ENCODE measurements at places on chromosomes 4 and X. TPM values are rescaled to one million over a fixed set of nuclear protein-coding genes. Genes with fewer than 3 reads are reported as not detected.

The GRXCR1 gene
- not detected for total RNA-seq

The MAGEA1 gene
- total RNA-seq = not detected

The HSFX1 gene
- total RNA-seq = 0.75 TPM

The MAOA gene
- 2.5 TPM for total RNA-seq

The MID2 gene
- total RNA-seq = 11.1 TPM

The ESX1 gene
- 0.84 TPM for total RNA-seq

The EDA gene
- total RNA-seq = 1.2 TPM

DNA sequence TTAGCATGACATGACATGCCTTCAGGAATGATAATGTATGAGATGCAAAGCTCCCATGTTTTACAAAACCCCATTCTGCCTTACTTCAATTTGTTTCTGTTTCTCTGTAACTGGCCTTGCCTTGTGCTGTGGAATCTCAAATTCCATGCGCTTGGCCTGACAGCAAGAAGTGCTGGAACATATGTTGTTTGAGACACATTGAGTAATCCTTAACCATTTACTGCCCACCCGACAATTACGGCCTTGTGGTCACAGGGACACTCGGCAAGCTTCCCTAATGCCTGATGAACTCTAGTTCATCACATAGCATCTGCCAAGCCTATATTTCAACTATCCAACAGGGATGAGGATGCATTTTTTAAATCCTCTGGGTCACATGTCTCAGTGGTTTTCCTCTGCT, 226.4 kb upstream of the CASK start:
- no peaks in the 10 kb centered on the region for H3K4me1 ChIP-seq
- H3K27ac ChIP-seq = no peak overlapping the region
- H3K4me3 ChIP-seq = no peak overlapping the region
- DNase-seq = no peak
- H3K27me3 ChIP-seq = no peaks in the 10 kb centered on the region

DNA sequence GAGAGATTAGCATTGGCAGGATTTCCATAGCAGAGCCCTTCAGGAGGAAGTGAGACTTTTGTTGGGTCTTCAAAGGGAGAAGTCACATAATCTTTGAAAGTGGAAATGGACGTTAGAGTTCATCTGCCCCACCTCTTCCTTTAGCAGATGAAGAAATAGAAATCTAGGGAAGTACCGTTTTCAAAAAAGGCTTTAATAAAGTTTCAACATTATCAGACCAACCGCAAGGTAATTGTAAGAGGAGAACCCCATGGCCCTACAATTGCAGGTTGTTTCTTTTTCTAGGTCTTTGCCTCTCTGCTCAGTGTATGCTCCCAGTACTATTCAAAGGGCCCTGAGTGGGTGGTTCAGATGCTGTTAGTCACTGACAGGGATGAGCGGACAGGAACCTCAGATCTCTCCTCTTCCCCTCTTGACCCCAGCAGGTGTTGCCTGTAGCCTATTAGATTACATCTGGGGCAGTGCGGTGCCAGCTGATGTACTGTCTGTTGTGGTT, 48.6 kb upstream of the AP1S2 start:
- no peaks in the 10 kb centered on the region for H3K4me1 ChIP-seq
- DNase-seq = no peak
- H3K36me3 ChIP-seq = no peaks in the 10 kb centered on the region
- H3K4me3 ChIP-seq = no peak overlapping the region
- no peaks in the 10 kb centered on the region for H3K27me3 ChIP-seq
- H3K27ac ChIP-seq = no peak overlapping the region

DNA sequence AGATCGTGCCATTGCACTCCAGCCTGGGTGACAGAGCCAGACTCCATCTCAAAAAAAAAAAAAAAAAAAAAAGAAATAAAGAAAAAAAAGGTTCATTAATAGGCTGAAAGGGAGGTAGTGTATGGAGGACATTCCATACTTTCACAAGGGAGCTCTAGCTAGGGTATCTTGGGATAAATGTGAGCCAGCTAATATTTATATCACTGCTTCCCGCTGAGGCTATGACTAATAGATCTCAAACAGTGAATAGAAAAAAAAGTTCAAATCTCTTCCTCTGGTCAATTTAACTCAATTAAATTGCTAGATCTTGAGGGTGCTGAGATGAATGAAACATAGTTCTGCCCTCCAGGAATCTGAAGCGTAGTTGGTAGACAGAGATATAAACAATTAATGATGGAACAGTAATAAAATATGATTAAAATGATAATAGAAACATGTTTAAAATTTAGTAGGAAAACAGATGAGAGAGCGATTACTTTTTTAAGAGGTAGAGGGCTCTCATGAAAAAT, 55.7 kb upstream of the SHISA3 start:
- no peak overlapping the region for H3K27ac ChIP-seq
- peaks cover 11% of the 10 kb centered on the region for H3K4me1 ChIP-seq
- H3K27me3 ChIP-seq = no peaks in the 10 kb centered on the region
- DNase-seq = peak; percentile 11
- H3K36me3 ChIP-seq = no peaks in the 10 kb centered on the region

DNA sequence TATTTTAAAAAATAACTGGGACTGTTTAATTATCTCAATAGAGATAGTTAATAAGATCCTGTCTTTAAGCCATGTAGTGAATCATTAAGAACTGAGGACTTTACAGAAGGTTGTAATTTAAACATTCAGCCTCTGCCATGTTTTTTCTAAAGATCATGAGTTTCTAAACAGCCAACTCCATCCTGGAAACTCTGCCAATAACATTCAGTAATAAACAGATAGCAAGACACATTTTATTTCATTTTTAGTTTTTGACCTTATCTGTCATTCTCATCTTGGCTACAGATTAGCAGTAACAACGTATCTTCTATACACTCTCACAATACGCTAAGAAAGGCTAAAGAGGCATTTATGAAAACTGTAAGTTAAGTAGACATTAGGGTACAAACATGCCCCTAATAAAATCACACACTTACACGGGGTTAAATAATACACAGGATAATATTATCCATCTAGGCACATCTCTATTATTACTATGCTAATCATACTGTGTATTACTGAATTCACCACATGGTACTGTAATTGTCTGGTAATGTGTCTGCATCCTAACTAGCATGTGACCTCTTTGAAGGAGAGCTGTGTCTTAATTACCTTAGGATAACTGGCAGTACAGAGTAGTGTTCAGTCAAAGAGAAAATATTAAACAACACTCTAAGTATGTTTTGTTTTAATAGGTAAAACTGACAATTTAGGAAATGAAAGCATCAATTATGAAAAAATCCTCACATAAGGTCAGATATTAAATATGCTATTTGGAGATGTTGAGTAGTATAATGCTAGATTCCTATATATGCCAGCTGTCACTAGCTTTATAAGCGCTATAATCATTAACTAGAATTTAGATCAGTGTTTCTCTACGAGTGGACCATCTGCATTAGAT, 122.4 kb upstream of the NAP1L5 start:
- no peak for DNase-seq
- H3K27ac ChIP-seq = no peak overlapping the region
- no peaks in the 10 kb centered on the region for H3K27me3 ChIP-seq
- peak overlapping the region; percentile 35 for H3K4me3 ChIP-seq
- H3K36me3 ChIP-seq = no peaks in the 10 kb centered on the region

DNA sequence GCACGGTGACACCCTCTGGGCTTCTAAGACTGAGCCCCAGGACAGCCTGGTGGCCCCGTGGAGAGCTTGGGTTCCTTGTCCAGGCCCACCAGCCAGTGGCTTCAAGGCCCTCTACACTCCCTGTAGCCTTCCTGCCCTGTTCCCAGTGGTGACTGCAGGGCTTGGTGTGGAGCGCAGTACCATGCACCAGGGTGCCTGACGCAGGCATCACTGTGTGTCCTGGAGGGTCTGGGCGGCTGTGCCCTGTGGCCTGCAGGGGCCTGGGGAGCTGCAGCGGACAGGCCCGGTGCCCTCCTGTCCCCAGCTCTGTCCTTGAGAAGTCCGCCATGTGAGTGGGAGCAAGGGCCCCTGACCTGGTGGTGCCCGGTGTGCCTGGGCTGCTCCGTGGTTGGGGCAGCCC, 4.3 kb downstream of the FGFRL1 start:
- no peak for DNase-seq
- H3K4me1 ChIP-seq = peaks cover 37% of the 10 kb centered on the region
- H3K27me3 ChIP-seq = no peaks in the 10 kb centered on the region
- no peaks in the 10 kb centered on the region for H3K36me3 ChIP-seq

DNA sequence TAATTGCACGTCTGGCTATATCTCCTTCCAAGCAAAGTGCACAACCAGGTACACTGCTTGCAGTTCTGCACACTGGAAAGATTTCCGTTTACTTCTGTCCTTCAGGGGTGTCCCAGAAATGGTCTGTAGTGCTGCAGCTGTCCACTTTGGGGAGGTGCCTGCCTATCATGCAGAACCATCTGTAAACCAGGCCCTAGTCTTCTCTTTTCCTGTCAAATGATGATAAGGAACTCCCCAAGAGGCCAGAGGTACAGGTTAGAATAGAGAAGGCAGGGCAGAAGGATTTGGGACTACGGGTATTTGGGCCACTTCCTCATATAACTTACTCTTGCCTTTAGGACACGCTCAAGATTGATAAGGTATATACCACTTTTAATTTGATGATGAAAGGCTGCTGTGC, 746.9 kb downstream of the FAT4 start:
- H3K4me1 ChIP-seq = no peaks in the 10 kb centered on the region
- H3K4me3 ChIP-seq = no peak overlapping the region
- H3K27ac ChIP-seq = no peak overlapping the region
- H3K36me3 ChIP-seq = no peaks in the 10 kb centered on the region

DNA sequence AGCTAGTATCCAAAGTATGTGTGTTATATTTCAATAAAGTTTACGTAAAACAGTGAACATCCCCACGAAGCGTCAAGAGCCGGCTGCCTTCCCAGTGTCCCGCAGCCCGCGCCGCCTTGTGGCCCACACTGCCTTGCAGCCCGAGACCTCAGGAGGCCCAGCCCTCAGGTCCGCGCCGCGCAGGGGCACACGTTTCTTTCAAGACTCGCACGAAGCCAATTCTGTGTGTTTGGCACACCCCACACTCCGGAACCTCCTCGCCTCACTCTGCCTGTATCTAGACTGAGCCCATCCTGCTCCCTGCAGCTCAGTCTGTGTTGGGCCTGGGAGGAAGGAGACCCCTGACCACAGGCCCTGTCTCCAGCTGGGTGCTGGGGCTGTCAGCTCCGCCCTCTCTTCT, 5.8 kb downstream of the LRPAP1 start:
- H3K4me1 ChIP-seq = peaks cover 7% of the 10 kb centered on the region
- DNase-seq = no peak
- no peak overlapping the region for H3K4me3 ChIP-seq
- H3K27me3 ChIP-seq = no peaks in the 10 kb centered on the region
- H3K27ac ChIP-seq = no peak overlapping the region

DNA sequence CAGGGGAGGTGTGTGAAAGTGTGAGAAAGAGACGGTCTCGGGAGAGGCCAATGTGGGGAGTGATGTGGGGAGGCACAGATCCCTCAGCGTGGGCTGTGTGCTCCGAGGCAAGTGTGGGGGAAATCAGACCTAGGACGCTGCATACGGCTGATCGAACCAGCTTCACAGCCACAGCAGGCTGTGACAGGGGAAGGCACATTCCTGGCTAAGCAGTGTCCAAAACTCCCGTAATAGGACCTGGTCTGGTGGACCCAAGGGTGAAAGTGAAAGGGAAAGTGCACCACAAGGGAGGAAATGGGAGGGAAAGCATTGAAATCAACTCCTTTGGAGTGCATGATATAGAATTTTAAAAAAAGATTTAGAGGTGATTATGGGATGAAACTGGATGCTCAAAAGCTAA, 10.9 kb upstream of the RHOXF2 start:
- no peak overlapping the region for H3K27ac ChIP-seq
- no peak for DNase-seq
- no peaks in the 10 kb centered on the region for H3K4me1 ChIP-seq
- H3K36me3 ChIP-seq = no peaks in the 10 kb centered on the region
- no peaks in the 10 kb centered on the region for H3K27me3 ChIP-seq
- H3K4me3 ChIP-seq = no peak overlapping the region

DNA sequence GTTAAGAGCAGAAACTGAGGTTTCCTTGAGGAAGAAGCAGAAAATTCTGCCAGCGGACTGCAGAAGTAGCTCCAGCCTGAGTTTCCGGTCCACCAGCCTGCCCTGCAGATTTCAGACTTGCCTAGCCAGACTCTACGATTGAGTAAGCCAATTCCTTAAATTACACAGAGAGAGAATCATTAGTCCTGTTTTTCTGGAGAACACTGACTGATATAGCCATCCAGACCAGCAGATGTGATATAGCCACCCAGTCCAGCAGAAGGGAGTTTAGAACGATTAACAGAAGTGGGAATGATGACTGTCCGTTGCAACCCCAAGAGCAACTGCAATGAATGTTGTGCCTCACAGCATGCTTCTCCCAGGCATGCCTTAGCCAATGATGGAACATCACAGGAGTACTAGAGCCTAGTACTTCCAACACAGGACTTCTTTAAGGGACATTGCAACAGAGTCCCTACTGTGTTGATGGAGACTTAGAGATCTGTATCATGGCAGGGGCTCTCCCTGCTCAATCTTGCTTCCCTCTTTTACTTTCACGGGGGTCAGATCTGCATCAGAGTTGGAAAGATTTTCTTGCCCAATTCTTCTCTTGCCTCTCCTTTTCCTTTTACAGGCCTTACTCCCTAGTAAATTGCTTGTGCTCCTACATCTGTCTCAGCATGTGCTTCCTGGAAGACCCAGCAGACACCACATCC, 264.6 kb upstream of the CLNK start:
- no peak overlapping the region for H3K4me3 ChIP-seq
- peaks cover under 1% of the 10 kb centered on the region for H3K4me1 ChIP-seq
- peaks cover 6% of the 10 kb centered on the region for H3K27me3 ChIP-seq
- no peak overlapping the region for H3K27ac ChIP-seq
- no peak for DNase-seq

DNA sequence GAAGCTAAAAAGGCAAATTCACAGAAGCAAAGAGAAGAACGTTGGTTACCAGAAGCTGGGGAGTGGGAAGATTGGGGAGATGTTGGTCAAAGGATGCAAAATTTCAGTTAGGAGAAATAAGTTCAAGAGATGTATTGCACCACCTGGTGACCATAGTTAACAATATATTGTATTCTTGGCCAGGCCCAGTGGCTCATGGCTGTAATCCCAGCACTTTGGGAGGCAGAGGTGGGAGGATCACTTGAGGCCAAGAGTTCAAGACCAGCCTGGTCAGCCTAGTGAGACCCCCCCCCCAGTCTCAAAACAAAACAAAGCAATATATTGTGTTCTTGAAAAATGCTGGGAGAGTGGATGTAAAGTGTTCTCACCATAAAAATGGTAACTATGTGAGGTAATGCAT, 67.9 kb downstream of the TAB3 start:
- DNase-seq = no peak
- no peaks in the 10 kb centered on the region for H3K27me3 ChIP-seq
- H3K27ac ChIP-seq = no peak overlapping the region
- H3K4me1 ChIP-seq = no peaks in the 10 kb centered on the region
- H3K4me3 ChIP-seq = no peak overlapping the region
- no peaks in the 10 kb centered on the region for H3K36me3 ChIP-seq

GRCh38 chrX:37787423-37787869, 7.6 kb downstream of the CYBB start:
- DNase-seq = no peak
- no peak overlapping the region for H3K4me3 ChIP-seq
- H3K27me3 ChIP-seq = no peaks in the 10 kb centered on the region
- no peak overlapping the region for H3K27ac ChIP-seq
- no peaks in the 10 kb centered on the region for H3K36me3 ChIP-seq

- H3K27me3 ChIP-seq = no peaks in the 10 kb centered on the region
- peaks cover 12% of the 10 kb centered on the region for H3K4me1 ChIP-seq
- DNase-seq = no peak
Observed at GRCh38 chr4:98566361-98567008, 91.9 kb downstream of the TSPAN5 start.

GRCh38 chrX:109943740-109944092, 59.2 kb upstream of the TMEM164 start:
- no peak overlapping the region for H3K4me3 ChIP-seq
- no peak overlapping the region for H3K27ac ChIP-seq
- H3K4me1 ChIP-seq = no peaks in the 10 kb centered on the region
- H3K36me3 ChIP-seq = no peaks in the 10 kb centered on the region
- no peaks in the 10 kb centered on the region for H3K27me3 ChIP-seq
- DNase-seq = no peak
